WTC11 (cell line): ENCODE measurements at places on chromosomes 6 and 20.
A peak's percentile ranks its signal among the peaks of the same experiment; 100 is the strongest.

- no peak for DNase-seq
Measured at GRCh38 chr20:59007665-59008511, 834 bp upstream of the CTSZ start.

- DNase-seq, result no peak
Measured at GRCh38 chr20:47256668-47257236, 99.7 kb downstream of the ZMYND8 start.

- no peak for DNase-seq
Measured at GRCh38 chr6:40996591-40997233, 42.3 kb downstream of the UNC5CL start.

GRCh38 chr6:143023695-143024094 is 37.0 kb upstream of the AIG1 start:
- no peak for DNase-seq

DNA sequence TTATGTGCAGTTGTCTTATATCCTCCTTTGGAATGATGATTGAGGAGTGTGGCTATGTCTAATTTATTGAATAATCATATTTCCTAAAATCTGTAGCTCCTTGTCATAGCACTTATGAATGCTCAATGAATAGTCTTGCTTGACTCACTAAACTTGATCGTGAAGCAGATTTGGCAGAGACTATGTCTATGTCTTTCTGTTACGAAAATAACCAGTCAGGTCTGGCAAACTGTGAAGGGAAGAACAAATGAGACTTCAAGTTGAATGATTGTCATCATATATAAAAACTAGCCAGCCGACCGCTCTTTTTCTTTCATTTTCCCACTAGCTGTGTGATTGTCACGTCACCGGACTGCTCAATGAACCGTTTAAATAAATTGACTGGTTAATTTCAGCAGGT is 1303.9 kb upstream of the GJE1 start:
- no peak for DNase-seq

DNA sequence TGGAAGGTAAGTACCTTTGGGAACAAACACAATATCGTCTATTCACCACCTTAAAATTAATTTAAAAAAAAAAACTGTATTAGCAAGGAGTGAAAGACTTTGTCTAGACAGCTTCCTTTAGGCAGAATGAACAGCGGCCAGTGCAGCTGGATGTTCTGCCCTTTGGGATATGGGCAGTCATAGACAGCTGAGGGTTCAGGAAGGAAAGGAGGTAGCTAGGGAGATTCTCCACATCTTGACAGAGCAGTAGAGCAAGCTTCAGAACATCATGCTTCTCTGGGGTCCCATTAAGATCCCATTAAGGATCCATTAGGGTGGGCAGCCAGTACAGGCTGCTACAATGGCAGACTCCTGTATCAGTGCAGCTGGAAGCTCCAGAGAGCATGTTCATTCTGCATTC is 46.5 kb upstream of the PLCB4 start:
- DNase-seq, result no peak

DNA sequence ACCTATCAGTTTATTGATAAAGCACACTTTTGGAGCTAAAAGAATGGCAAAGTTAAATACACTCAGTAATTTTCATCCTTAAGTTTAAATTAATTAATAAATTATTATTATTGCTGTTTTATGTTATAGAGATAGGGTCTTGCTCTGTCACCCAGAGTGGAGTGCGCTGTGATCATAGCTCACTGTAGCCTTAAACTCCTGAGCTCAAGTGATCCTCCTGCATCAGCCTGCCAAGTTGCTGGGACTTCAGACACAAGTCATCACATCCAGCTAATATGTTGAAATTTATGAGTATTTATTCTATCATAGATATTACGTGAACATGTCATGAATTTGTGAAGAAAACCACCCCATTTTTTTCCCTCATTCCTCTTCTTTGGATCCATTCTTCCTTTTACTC is 64.2 kb downstream of the GJA1 start:
- no peak for DNase-seq

DNA sequence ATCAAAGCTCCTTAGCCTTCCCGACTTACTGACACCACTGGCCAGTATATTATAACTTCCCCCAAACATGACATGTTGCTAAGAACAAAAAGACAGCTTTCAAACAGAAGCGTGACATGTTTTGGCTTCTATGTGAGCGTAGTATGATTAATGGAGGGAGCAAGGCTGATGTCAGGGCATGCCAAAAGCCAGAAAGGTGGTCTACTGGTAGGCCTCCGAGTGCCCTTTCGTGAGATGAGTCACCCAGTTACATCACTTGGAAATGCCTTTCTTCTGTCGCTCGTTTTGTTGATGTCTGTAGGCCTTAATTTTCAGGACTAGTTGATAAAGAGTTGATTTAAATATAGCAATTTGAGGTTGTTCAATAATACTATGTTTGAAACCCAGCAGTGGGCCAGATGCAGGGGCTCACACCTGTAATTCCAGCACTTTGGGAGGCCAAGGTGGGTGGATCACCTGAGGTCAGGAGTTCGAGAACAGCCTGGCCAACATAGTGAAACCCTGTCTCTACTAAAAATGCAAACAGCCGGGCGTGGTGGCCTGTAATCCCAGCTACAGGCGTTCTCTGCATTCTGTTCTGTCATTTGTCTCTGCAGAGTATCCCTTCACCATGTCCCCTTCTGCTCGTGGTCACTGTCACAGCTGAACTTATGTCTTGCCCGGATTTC is 53.3 kb downstream of the CNKSR3 start:
- DNase-seq, result no peak

DNA sequence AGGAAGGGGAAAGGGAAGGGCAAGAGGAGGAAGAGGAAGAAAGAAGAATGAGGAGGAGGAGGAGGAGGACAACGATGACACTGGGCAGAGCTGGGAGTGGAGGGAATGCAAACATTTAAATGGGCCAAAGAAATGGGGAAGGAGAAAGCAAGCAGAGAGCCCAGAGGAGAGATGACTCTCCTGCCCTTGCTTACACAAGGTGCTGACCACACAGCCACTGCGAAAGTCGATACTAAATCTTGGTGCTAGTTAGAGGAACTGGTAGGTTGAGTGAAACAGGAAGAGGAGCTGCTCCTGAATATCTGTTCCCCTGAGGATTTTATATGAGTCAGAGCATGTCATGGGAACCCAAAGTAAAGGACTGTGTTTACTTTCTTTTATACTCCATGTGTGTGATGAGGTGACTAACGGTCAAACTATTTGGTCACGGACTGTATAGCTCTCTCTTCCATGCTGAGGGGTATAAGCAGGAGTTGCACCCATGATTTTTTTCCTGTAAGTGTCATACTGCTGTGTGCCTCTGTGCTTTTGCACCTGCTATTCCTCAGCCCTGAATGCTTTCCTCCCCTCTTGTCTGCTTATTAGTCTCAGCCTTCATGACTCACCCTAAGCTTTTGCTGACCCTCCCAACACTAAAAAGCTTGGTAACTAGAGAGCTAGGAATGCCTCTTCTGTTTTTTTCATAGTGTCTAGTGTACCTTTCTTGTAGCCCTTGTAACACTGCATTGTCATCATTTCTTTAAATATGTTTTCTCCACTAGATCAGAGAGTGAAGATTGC is 9.5 kb upstream of the PAQR8 start:
- DNase-seq, result no peak

DNA sequence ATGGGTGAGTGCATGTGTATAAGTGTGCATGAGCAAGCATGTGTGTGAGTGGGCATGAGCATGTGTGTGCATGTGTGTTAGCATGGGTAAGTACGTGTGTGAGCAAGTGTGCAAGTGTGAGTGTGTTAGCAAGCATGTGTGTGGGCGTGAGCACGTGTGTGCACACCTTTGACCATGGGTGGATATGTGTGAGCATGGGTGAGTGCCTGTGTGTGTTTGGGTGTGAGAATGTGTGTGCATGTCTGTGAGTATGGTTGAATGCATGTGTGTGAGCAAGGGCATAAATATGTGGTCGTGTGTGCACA is 84.6 kb downstream of the DLL1 start:
- no peak for DNase-seq

GRCh38 chr6:138580801-138581200 is 81.5 kb upstream of the NHSL1 start:
- DNase-seq, result no peak

- DNase-seq, result no peak
Measured at GRCh38 chr6:44044154-44044539, 83.1 kb downstream of the MRPL14 start.

- no peak for DNase-seq
Measured at GRCh38 chr6:149499066-149499465, 14.3 kb upstream of the ZC3H12D start.

GRCh38 chr6:169722362-169723199 is 1.7 kb downstream of the PHF10 start:
- DNase-seq, result peak; percentile 38

DNA sequence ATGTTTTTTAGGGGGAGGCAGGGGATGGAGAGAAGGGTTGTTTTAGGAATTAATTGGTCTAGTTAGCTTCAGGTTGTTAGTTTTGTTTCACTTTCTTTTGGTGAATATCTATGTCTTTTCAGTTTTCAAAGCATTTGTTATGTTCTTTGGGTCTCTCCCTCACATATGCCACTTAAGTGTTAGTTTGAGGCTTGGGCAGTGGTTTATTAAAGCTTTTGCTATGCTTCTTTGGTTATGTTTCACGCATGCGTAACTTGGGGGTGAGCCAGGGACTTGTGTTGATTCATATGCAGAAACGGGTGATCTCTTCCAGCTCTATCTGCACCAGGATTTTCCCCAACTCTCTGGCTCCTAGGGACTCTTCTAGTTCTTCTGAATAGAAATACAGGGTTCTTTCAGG is 11.4 kb upstream of the MMS22L start:
- DNase-seq, result no peak

GRCh38 chr6:163837691-163838431 is 423.3 kb downstream of the QKI start:
- no peak for DNase-seq

GRCh38 chr6:24064832-24065231 is 61.2 kb upstream of the NRSN1 start:
- DNase-seq, result no peak

- DNase-seq, result no peak
Measured at GRCh38 chr6:144170044-144170443, 19.7 kb downstream of the STX11 start.

DNA sequence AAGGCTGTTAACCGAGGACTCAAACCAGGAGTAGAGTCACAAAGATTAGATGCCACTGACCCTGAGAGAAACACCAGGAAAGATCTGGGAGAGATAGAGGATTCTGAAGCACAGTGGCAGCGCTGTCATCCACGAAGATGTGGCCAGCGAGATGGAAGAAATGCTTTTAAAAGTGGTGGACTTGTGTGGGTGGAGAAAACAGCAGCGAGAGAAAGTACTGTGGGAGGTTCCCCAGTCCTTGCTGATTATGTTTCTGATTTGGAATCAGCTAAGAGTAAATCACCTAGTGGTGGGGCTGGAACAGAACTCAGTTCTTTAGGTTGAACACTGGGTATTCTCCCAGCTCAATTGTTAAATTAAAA is 435 bp upstream of the ZNF322 start:
- DNase-seq, result no peak

DNA sequence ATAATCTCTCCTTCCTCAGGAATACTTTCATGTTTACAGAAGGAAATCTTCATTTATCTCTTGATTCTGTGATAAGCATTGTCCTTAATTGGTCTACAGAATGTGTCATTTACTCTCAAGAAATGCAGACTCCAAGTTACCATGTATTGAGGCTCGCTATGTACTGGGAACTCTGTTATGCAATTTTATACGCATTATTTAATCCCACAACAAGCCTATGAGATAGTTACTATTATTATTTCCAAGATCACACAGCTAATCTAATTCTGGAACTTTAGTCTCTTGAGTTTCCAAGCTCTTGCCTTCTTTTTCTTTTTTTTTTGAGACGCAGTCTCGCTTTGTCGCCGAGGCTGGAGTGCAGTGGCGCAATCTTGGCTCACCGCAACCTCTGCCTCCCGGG is 30.0 kb upstream of the RAB23 start:
- no peak for DNase-seq

DNA sequence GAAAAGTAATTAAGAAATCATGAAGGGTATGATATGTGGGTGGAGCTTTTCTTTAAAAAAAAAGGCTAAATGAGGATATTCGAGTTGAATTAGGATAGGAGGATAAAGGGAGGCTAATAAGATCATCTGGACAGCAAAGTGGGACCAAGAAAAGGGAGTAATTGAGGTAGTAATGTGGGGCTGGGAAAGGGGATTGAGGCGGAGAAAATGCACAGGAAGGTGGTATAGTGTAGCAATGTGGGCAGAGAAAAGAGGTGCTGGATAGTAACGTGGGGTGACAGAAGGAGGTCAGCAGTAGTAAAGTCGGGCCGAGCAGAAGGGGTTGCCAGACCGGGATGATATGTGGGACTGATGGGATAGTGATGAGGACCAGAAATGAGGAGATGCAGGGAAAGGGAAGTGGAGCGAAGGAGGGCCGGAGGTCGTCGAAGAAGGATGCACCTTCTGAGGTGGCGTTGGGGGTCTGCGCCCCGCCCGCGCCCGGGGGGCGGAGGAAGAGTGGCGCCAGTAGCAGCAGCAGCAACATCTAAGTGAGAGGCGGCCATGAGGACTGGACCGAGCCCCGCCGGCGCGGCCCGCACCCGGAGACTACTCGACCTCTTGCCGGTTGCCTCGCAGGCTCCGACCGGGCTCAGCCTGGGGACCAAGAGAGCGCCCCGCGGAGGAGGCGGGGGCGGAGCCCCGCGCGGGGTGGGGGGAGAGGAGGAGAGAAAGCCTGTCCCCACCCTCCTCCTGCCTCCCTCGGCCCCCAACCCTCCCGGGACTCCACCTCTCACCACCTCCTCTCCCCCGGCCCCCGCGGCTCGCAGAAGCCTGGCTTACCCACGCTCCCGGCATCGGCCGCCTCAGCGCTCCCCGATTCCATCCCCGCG is 887 bp downstream of the GABBR1 start:
- peak; percentile 71 for DNase-seq

DNA sequence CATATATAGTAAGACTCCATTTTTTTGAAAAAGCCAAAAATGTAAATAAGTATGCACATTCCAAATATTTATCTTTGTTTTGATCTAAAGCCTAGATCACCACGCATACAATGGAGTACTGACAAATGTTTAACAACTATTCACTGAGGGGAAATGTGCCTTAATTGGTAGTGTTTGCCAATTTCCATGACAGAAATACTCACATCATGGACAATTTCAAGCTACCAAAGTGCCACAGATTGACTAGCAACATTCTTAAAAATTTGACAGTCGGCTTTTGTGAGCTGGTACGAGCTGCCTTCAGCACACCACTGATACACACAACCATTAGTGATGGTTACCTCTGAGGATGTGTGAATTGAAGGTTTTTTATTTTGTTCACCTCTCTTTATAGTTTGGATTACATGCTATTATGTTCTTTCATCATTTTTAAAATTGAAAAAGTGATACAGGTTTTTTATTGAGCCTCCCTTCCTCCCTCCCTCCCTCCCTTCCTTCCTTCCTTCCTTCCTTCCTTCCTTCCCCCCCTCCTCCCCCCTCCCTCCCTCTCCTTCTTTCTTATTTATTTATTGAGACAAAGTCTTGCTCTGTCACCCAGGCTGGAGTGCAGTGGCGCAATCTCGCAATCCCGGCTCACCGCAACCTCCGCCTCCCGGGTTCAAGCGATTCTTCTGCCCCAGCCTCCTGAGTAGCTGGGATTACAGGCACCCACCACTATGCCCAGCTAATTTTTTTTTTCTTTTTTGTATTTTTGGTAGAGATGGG is 19.2 kb downstream of the SMPDL3A start:
- no peak for DNase-seq
